Pulmonary artery endothelial cell (primary cell): ENCODE measurements at places on chromosomes 12 and 14. TPM values are rescaled to one million over a fixed set of nuclear protein-coding genes. Genes with fewer than 3 reads are reported as not detected.

RPL10L gene
- total RNA-seq: not detected in 2 replicates

SERPINA1 gene
- not detected in 2 replicates for total RNA-seq

TSPAN8 gene
- 0.18 and 0.33 TPM in 2 replicates for total RNA-seq

TXNDC16 gene
- total RNA-seq: 3.2 and 3.4 TPM in 2 replicates
